Suppressor macrophage (primary cell): ENCODE measurements at places on chromosomes 1 and 21.

DNA sequence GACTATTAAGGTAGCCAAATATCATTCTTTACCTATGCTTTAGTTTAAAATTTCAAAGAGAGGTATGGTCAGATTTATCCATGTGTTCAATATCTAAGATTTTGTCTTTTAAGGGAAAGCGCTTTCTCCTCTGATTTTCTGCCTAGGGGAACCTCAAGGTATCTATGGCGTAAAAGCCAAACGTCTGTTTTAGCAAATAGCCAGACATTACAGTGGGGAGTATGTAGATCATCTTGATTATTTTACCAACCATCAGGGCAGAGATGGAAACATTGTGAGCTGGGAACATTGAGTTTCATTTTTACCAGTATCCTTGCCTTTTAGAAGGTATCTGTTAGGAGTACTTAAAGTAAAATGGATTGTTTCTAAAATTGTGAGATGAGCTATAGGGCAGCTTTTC is 71.0 kb downstream of the LEPR start:
- DNase-seq: no peak

DNA sequence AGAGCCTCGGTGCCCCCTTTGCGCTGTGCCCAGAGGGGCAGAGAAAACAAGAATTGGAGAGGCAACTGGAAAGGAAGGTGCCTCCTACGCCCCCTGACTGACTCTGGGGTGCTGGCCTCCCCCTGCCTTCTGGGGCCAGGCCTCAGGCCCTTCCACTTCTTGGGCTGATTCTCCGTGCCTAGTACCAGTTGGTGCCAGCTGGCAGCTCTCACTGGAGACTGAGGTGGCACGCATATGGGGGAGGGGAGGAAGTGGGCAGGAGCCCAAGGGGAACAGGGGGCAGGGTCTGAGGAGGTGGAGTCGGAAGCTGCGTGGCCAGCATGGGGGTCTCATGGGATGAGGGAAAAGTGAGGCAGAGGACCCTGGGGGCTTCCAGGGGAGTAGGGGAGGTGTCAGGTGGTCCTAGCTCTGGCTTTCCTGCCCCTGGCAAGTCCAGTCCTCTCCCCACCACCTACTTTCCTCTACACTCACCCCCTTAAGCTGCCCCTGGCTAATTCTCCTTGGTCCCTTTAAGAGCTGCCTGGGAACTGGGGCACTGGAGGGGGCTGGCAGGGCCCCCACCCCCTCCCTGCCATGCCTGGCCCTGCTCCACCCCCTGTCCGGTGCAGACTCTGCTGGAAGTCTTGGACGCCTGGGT is 6.5 kb upstream of the SEMA4A start:
- DNase-seq: peak; percentile 69

- DNase-seq: no peak
Observed at GRCh38 chr1:69643266-69643665, 75.5 kb downstream of the LRRC7 start.

GRCh38 chr1:32742956-32743355 is 40.4 kb upstream of the SYNC start:
- DNase-seq: peak; percentile 44

DNA sequence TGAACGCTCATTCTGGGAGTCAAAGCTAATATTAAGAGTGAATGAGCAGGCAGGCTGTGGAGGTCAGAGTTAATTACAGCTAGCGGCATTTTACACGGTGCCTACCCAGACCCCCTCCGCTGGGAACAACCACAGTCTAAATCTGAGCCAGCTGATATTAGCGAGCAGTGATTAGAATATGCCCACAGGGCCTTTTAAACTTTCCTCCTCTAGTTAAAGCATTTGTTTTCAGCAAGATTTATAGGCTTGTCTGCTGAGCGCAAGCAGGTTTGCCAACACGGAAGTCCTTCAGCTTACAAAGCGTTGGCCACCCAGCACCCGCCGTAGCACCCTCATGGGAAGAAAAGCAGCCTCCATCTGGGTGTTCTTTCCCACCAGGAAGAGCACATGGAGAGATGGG is 72.1 kb downstream of the LMX1A start:
- no peak for DNase-seq

GRCh38 chr1:199809311-199809710 is 218.2 kb upstream of the NR5A2 start:
- peak; percentile 9 for DNase-seq
